Choroid plexus epithelial cell (primary cell): ENCODE measurements at places on chromosomes 5 and 9.
A peak's percentile ranks its signal among the peaks of the same experiment; 100 is the strongest.

DNA sequence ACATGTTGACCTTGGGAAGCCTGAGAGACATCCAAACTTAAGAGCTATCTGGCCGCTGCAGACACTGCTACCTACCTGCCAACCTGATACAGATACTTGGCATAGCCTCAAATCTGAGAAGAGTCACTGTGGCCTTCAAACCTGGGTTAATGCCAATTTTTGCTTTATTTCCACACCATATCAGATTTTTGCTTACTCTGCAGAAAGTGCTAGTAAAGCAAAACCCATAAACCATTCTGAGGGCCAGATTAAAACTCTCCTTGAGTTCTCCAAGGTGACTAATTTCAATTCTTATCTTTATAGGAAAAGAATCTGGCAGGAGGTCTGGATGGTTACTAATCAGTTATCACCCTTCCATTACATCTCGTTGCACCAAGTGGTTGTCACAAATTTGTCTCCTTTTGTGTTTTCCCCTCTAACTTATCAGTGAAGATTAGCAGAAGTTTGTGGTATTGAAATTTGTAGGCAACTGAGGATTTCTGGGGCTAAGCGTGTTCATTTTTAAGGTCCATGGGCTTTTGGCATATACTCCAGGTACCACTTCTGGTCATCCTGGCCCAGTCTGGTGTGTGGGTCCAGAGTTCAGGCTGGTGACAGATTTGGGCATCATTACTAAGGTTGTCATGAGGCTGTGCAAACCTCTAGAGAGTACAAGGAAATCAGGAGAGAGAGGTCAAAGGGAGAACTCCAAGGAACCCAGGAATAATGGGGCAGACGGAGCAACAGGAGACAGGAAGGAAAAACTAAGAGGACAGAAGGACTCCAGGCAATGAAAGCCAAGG, 177.9 kb downstream of the TSSK1B start:
- no peak for DNase-seq

DNA sequence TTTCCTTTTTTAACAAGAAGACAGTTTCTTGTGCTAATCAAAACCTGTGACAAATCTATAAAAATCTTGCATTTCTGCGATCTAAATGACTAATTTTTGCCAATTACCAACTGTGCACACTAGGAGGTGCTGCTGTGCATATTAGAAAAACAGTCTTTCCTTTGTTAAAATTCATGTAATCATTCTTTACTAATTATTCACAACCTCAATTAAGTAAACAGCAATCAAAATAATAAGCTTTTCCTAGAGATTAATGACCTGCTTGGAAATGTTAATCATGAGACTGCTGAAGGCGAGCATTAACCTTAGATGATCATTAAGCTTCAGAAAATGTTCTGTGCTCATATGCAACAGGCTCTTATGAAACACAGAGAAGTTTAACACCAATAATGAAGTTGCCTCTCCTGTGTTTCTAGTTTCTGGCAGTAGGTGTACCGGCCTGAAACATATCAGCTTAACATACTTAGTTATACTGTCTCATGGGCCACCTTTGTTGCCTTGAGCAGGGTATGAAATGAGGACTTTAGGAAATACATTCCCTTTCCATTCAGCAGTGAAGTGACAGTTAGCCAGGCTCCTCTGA, 17.7 kb downstream of the RFESD start:
- peak; percentile 59 for DNase-seq

GRCh38 chr9:98445576-98445975, 190.1 kb upstream of the TBC1D2 start:
- DNase-seq, result no peak

DNA sequence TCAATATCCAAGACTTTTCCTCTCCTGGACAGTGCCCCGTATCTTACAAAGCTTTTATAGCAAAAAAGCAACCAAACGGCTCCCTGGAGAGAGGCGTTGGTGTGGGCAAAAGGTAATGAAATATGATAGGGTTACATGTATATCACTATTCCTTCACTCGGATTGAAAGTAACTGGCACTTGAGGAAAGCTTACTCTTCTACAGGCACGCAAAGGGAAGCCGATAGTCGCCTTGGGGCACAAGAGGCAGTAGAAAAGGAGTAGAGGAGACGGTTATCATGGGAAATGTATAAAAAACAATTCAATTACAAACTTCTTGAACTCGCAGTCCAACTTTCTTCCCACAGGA, 1.1 kb downstream of the DIAPH1 start:
- DNase-seq, result no peak

GRCh38 chr9:112945620-112946208, 55.0 kb upstream of the SLC46A2 start:
- no peak for DNase-seq

GRCh38 chr9:121345070-121345469, 25.0 kb downstream of the STOM start:
- DNase-seq, result no peak

- DNase-seq, result no peak
These were observed 94.2 kb upstream of the TARS1 start for GRCh38 chr5:33346534-33346933.

GRCh38 chr5:96149546-96149945, 187.9 kb upstream of the ELL2 start:
- DNase-seq, result peak; percentile 9

DNA sequence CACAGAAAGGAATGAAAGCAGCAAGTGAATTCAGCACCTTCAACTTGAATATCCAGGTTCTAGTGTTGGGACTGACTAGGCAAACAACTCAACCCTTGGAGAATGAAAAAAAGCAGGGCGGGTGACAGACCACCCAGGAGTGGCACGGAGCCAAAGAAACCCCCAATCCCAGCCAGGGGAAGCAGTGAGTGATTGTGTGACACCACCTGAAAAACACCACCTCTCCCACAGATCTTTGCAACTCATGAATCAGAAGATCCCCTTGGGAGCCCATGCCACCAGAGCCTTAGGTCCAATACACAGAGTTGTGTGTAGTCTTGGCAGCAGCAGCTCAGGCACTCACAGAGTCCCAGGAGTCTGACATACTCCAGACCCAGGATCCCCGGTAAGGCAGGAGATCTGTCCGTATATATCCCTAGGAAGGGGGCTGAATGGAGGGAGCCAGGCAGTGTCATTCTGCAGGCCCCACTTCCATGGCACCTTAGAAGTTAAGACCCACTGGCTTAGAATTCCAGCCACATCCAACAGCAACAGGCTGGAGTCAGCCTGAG, 22.1 kb upstream of the ROR2 start:
- no peak for DNase-seq
